Mucosa of descending colon (tissue), 3 donors: ENCODE measurements at places on chromosomes 6 and 20. TPM values are rescaled to one million over a fixed set of nuclear protein-coding genes. Genes with fewer than 3 reads are reported as not detected.

- DNase-seq: no peak
These were observed 3.2 kb downstream of the SLC4A11 start for GRCh38 chr20:3235666-3236324.

DNA sequence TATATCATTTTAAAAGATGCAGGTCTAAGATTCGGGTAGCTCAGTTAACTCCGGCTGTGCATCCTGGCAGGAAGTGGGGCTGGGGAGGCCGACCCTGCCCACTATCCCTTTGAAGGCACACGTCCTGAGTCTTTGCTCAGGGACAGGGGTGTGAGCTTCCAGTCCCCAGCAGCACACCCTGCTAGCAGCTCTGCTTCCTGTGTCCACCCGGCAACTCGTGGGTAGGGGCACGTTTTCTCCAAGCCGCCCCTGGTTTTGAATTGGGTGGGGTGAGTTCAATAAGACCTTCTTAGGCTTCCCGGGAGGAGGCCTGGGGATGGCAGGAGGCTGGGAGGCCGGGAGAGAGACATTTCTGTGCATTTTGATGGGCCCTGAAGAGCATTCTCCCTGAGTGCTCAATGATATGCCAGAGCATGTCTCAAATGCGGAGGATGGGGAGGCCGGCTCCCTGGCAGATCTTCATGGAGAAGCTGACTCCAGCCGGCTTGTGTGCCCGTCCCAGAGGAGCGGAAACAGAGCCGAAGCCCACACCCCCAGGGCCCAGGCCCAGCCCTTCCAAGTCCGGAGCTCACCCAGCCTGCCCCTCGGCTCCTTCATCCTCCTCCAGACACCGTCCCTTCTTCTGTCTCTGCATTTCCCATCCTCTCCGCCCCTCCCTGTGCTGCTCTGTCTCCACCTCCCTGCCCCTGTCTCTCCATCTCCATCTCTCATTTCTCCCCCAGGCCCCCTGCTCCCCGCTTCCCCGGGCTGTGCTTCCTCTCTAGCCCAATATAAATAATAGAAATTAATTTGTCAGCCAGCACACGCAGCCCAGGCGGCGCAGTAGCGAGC, 36.3 kb upstream of the ZFAND3 start:
- DNase-seq: no peak

- no peak for DNase-seq
These were observed 890.3 kb downstream of the C6orf118 start for GRCh38 chr6:164419099-164419498.

SNRPB2 gene
- 25.7 TPM for total RNA-seq

DNA sequence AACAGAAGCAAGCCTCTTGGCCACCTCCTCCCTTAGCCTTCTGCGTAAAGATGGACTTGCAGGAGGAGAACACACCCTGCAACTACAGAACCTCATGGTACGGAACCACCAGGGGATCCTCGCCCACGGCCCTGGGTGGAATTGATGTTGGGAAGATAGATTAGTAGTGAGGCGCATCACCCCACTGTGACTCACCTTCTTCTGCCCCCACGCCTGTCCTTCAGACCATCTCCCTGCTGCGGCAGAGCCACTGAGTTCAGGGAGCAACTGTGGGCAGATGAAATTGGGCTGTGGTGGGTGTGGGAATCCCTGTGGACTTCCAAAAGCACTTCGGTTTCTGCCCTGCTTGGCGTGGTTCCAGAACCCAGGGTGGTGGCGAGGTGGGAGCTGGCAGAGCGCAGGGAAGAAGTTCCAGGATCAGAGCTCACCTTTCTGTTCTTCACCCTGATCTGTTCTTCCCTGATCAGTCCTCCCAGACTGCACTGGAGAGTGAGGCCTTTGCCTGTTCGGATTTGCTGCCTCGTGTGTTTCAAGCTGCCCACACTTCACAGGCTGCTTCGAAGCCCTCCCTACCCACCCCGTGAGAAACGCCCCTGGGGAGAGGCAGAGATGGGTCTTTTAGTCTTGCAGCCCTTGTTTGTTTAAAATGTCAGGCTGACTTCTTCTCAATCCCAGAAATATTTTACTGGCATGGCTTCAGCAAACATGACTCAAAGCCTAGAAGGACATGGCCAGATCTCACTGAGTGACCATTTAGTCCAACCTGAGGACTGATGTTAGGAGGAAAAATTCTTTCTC, 92.8 kb upstream of the MLN start:
- no peak for DNase-seq

GRCh38 chr20:11155156-11155756, 481.5 kb upstream of the JAG1 start:
- DNase-seq: peak; percentile 17

DNA sequence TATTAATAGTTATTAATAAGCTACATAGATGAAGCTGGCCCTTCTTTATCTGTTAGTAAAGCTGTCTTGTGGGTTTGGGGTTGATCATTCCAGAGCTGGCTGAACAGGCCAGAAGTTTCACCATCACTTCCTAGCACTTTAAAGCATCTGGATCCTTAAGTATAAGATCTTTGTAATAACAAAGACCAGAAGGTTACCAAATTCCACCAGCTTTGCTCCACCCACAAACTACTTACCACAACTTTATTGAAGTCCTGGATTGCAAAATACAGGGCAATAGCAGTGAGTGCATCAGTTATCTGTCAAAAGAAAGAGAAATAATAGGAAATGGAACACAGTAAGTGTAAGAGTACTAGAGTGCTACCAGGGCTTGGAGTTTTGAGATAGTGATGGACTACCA, 33.0 kb downstream of the PIGU start:
- no peak for DNase-seq

- DNase-seq: no peak
These were observed 102.8 kb upstream of the SGK1 start for GRCh38 chr6:134420614-134421181.

DNA sequence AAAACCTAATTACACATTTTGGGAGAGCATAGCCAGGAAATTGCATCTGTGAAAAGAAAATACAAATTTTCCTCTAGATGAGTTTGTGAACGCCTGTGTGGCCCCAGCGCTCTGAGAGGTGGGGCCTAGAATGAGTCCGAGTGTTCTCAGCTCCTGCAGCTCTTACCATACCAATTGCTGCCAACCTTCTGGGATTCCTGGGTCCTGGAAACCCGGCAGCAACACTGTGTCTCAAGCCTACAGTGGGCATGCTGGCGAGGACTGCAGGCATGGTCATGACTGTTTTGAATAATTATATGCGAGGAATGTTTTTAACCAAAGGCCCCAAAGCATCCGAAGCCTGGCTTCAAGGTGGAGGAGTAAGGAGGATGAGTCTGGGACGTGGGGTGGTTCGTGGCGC, 90.4 kb downstream of the SERAC1 start:
- no peak for DNase-seq

GRCh38 chr20:44961870-44962267, 1.7 kb upstream of the TOMM34 start:
- no peak for DNase-seq

TINAG gene
- total RNA-seq: 28.1 TPM

DNA sequence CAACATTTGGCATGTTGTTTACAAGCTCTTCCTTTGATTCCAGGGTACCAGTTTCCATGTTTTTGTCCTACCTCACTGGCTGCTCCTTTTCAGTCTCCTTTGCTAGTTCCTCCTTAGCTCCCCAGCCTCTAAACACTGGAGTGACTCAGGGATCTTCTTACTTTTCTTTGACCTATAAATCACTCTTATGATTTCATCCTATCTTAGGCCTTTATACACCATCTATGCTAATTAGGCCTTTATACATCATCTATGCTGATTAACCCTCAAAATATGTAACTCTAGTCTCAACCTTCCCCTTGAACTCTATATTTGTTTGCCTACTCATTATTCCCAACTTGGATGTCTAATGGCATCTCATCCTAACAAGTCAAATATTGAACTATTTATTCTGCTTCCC, 9.5 kb downstream of the TMEM30A start:
- no peak for DNase-seq

PRICKLE4 gene
- total RNA-seq: 6.7 TPM

DNA sequence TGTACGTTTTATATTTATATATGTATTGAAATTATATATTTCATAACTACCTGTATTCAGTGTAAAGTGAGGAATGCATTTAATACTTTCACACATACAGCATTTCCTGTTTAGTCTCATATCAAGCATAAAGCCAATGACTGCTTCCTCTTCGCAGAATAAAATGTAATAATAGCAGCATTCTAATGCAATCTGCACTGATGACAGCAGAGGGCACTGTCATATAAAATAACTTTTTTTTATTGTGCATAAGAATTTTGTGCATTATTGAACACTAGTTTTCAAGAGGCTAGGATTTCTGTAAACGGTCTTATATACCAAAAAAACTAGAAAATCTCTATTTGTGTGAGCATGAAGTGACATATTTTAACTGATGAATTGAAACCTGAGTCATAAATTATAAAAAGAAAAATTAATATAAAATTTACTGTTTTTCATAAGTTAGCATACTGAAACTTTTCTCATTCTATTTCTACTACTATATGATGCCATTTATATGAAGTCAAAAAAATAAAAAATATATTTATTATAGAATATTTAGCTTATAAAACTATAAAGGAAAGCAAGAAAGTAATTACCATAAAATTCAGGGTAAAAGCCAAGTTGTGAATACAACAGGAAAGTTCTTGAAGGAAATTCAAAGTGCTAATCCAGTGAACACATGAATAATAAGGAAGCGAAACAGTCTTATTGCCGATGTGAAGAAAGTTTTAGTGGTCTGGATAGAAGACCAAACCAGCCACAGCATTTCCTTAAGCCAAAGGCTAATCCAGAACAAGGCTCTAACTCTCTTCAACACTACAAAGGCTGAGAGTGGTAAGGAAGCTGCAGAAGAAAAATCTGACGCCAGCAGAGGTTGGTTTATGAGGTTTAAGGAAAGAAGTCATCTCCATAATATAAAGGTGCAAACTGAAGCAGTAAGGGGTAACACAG, 36.3 kb downstream of the RNF146 start:
- no peak for DNase-seq

DNA sequence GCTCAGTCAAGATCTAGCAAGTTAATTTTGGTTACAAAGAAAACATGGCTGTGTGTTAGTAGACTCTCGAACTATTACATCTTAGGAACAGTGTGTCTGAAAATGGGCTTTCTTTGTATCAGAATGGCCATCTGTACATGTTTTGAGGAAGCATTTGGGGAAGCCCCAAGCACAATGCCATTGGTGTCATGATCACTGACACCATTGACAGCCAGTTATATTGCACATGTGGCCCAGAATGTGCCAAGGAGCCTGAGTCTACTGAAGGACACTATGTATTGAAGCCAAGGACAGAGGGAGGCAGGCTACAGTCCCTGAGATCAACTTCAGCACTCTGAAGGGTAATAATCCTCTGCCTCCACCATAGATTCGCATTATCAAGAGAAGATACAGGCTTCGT, 12.6 kb upstream of the FAM50B start:
- no peak for DNase-seq

GPR63 gene
- total RNA-seq: 1.3 TPM

ANKEF1 gene
- 6.1 TPM for total RNA-seq

GPR6 gene
- total RNA-seq: not detected
